ENCODE measurements at places on chromosomes 11 and 22.

DNA sequence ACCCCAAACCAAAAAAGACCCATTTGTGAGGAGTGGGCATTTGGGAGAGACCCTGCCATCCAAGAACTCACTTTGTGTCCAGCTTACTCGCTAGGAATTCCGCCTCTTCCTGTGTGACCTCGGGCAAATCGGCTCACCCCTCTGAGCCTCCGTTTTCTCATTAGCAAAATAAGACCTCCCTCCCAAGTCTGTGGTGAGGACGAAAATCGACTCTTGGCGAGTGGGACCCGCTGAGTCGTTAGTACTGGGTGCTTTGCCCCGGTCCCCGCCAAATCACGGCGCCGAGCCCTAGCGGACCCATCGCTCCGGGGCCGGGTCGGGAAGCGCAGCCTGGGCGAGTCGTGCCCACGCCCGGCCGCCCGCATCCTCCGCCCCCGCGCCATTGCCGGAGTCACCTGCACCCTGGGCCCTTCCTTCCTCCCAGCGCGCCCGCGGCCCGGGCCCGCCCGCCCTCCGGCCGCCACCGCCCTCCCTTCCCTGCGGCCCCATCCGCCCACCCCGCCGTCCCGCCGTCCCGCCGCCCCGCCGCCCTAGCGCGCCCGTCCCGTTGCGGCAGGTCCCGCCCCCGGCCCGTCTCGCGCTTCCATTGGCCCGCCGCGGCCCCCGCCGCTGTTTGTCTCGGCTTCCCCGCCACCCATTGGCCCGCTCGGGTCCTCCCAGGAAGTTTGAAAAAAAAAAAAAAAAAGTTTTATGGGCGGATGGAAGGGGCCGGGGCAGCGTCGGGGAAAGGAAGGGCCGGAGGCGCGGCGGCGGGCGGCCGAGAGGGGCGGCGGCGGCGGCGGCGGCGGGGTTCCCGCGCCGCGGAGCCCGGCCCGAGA, 48.9 kb downstream of the TRIOBP start:
- DNase-seq: peak; percentile 90

DNA sequence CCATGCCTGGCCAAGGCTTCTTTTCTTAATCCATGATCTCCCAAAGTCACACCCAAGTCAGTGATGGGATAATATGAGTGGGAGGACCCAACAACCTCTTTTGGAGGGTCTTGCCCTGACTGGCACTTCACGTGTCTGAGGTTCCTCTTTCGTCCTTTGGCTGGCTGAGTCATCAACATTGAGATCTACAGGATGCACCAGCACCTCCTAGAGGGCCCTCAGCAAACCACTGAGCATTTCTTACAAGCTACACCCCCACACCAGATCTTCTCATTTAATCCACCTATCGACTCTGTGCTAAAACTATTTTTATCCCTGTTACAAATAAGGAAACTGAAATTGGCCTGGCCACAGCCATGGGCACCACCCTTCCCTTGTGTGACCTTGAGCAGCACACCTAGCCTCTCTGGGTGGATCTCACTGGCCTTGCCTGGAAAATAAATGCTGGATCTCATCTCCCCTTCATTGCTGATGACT, 63.4 kb downstream of the FLI1 start:
- DNase-seq: no peak

GRCh38 chr22:29231971-29232959, 26.6 kb downstream of the EMID1 start:
- DNase-seq: no peak

DNA sequence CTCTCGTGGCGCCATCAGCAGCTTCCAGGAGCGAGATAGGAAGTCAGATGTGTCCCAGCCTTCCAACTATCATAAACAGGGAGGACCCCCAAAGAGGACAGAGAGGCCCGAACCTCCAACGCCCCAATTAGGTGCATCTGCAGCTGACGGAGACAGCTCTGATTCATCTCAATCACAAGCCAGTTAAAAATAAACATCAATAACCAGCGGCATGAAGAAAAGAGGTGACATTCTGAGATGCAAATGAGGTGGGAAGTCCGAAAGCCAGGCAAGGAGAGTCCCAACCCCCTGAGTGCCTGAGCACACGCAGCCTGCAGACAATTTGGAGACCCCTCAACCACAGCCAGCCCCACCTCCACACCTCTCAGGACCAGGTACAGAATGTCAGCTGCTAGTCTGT, 28.1 kb upstream of the IGSF9B start:
- DNase-seq: no peak

DNA sequence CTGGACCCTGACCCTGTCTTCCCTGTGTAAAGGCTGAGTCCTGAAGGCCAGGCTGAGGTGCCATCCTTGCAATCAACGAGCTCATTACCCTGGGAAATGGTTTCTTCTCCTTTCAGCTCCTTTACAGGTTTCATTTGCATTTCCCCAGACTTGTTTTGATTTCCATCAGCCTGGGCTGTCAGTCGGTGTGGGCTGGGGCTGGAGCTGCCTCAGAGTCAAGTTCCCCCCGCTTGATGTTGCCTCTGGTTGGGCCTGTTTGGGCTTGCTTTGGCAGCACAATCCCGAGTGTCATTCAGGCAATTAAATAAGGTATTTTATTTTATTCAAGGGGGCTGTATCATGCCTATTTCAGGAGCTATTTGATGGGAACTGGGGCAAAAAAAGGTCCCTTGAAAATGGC, 424.9 kb downstream of the INSC start:
- no peak for DNase-seq

DNA sequence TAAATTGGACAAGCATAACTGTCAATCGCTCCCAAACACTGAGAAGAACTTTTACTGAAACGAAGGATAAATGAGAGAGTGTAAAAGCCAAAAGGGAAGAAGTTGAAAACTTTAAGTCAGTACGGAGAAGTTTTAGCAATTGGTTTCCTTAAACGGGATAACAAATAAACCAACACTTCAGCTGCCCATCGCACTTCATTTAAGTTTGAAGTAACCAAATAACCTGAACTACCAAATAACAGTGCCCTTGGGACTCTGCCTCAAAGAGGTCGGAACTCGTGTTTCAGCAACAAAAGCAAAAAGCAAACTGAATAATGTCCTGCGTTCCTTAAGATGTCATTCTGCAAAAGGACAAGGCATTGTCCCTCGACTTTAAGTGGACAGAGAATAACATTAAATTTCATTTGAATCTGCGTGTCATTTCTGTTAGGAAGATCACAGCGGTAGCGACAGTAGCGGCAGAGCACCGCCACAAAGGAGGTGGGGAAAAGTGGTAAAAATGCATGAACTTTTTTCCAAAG, 127.0 kb upstream of the C11orf58 start:
- no peak for DNase-seq

- no peak for DNase-seq
Measured at GRCh38 chr11:45786272-45786671, 18.7 kb upstream of the SLC35C1 start.

DNA sequence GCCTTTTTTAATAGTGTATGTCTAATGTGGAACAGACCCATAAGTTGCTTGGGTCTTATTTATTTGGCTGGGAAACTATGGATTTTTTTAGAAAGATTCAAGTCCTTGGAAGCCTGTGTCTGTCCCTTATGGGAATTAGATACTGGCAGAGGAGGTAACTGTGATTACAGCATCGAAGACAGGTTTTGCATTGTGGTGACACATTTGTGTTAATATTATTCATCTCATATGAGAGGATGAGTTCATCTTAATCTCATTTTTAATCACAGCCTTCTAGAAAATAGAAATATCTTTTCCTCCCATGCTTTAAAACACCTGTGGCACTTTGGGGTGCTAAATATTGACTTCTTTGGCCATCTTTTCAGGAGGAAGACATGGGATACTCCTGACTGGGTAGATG, 9.2 kb downstream of the TAB1 start:
- DNase-seq: no peak

- peak; percentile 38 for DNase-seq
Measured at GRCh38 chr11:3947061-3947460, 91.6 kb downstream of the STIM1 start.

DNA sequence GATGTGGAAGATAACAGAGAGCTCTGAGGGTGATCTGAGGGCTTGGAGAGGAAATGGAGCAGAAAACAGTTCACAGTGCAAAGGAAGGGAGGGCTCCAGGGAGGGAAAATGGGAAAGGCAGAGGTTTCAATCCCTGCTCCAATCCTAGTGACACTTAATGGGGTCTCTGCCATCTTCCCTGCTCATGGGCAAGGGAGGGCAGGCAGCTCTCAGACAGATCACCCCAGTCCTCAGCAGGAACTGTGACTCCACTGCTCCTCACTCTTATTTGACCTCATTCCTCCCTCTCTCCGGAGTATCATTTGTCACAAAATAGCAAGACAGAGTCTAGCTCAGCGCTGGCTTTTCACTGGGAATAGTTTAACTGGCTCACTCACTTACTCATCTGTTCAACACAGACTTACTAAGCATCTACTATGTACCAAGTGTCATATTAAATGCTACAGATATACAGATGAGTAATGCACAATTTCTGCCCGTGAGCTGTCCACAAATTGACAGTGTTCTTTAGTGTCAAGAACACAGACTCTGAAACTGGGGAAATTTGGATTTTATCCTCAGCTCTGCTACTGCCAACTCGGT, 817.4 kb downstream of the OPCML start:
- DNase-seq: no peak

DNA sequence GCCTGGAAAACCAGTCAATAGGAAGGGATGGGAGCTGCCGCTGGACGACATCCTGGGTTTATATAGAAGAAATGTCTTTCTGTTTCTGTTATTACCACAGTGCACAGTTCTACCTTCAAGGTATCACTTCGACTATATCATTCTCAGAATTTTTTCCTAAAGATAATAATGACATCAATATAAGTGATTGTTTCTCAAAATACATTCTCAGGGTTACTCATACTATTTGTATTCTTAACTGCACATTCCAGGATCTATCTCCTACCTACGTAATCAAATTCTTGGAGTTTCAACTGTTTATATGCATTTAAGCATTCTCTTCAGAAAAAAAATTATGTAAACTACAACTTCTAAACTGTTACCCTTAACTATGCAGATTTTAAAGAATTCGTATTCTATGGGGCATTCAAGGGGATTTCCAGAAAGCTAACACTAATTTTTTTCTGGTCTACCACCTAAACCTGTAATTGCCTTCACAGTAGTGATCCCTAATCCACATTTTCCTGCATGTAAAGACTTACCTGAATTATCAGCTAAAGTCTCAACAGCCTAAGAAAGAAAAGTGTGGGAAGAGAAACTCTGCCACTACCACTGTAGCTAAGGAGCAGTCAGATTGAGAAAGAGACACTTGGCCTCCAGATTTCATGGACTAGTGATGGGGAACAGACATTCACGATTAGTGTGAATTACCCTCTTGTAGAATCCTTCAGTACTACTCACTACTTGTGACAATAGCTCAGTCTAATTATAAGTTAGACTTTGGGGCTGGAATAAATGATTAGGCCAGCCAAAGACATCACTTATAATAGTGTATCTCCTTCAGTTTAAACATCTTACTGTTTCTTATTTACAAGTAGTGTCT, at the start of gene OR51B5:
Gene OR51B5 (minus strand): TSS at position 51 of the 862 bp plus-strand sequence. CDS start 0 bp downstream, at position 51.
- no peak for DNase-seq

Data from tibial artery (tissue), 4 donors.